CD4-positive, CD25-positive, alpha-beta regulatory T cell (primary cell): ENCODE measurements at places on chromosomes 11 and 22. TPM values are rescaled to one million over a fixed set of nuclear protein-coding genes. Genes with fewer than 3 reads are reported as not detected.

DNA sequence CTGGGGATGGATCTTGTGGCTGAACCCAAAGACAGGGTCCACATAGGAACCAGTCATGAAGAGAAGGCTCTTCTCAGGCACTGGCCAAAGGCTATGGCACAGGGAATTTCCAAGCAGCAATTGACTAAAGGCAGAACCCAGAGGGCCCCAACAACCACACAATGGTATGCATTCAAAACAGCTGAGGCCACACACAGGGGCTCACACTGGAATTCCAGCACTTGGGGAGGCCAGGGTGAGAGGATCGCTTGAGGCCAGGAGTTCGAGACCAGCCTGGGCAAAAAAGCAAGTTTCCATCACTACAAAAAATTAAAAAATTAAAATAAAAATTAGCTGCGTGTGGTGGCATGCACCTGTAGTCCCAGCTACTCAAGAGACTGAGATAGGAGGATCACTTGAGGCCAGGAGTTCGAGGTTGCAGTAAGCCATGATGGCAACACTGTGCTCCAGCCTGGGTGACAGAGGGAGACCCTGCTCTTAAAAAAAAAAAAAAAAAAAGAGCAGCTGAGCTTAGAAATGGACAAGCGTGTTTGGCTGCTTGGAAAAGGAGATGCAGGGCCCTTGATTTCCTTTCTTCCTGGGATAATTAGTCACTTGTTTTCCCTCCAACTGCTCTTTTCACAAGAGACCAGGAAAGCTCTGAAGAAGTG lies 44.6 kb downstream of the MYH9 start:
- peak overlapping the region; percentile 60 for H3K27ac ChIP-seq
- peaks cover 85% of the 10 kb centered on the region for H3K36me3 ChIP-seq

DNA sequence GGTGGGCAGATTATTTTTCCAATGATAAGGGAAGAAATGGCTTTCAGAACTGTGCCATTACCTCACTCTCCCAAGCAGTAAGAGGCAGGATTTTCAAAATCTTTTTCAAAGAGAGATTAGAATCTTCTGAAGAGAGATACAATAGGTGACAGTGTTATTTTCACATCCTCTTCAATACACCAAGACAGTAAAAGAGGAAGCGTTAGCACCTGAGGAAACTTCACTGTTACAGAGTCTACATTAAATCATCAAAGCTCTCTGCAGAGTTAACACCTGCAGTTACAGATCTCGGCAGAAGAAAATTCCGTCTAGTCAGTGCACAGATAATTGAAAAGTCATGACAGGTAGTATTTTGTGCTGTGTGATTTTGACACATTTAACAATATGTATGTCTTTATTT lies 144.9 kb downstream of the PGR start:
- H3K36me3 ChIP-seq: no peaks in the 10 kb centered on the region
- no peaks in the 10 kb centered on the region for H3K4me1 ChIP-seq
- no peaks in the 10 kb centered on the region for H3K27me3 ChIP-seq
- no peak overlapping the region for H3K4me3 ChIP-seq
- DNase-seq: no peak
- no peak overlapping the region for H3K27ac ChIP-seq

DNA sequence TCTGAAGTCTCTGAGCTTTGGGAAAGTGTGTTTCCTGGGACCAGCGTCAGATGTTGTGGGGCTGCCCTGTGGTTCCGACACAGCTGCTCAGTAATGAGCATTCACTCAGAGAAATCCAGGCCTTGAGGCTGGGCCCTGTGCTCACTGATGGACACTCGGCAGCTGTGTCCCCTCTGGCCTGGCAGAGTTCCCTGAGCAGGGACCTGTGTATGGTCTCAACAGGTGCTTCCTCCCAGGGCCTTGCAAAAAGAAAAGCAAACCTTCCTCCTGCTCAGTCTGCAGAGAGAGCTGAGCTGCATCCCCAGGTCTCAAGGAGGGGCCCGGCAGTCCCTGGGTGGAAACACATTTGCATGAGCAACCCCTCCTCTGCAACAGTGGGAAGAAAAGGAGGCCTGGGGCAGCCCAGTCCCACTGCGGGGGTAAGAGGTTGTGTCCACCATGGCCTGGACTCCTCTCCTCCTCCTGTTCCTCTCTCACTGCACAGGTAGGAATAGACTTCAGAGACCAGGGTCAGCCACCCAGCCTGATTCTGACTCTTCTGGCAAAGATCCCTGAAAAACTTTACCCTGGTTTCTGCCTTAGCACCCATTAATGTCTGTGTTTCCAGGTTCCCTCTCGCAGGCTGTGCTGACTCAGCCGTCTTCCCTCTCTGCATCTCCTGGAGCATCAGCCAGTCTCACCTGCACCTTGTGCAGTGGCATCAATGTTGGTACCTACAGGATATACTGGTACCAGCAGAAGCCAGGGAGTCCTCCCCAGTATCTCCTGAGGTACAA lies 131.2 kb downstream of the VPREB1 start:
- no peak overlapping the region for H3K4me3 ChIP-seq
- no peak for DNase-seq
- H3K27me3 ChIP-seq: peaks cover 12% of the 10 kb centered on the region
- H3K27ac ChIP-seq: no peak overlapping the region
- no peaks in the 10 kb centered on the region for H3K4me1 ChIP-seq

DNA sequence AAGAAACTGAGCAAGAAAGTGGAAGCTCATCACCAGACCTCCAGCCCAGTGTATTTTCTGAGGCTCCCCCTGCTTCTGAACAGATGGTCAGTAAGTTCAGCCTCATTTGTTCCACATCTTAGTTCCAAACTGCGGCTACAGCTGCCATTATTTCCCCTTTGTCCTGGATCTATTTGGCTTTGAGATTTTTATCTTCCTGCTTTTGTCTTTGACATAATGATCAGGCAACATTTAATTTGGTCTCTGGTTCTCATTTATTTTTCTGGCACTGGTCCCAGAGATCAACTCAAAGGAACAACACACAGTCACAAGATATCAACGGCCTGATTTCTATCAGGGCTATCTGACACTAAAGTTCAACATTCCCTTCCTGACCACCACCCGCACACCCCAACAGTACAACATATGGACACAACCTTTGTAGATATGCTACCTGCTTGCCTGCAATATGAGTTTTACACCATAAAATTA lies 137.5 kb downstream of the FAM76B start:
- no peaks in the 10 kb centered on the region for H3K4me1 ChIP-seq
- no peak overlapping the region for H3K4me3 ChIP-seq
- no peak for DNase-seq
- no peaks in the 10 kb centered on the region for H3K27me3 ChIP-seq
- no peaks in the 10 kb centered on the region for H3K36me3 ChIP-seq

GRCh38 chr22:36469094-36469710 lies 12.2 kb downstream of the TXN2 start:
- no peak for DNase-seq
- no peak overlapping the region for H3K4me3 ChIP-seq
- peaks cover 15% of the 10 kb centered on the region for H3K36me3 ChIP-seq
- H3K4me1 ChIP-seq: peaks cover 16% of the 10 kb centered on the region

DNA sequence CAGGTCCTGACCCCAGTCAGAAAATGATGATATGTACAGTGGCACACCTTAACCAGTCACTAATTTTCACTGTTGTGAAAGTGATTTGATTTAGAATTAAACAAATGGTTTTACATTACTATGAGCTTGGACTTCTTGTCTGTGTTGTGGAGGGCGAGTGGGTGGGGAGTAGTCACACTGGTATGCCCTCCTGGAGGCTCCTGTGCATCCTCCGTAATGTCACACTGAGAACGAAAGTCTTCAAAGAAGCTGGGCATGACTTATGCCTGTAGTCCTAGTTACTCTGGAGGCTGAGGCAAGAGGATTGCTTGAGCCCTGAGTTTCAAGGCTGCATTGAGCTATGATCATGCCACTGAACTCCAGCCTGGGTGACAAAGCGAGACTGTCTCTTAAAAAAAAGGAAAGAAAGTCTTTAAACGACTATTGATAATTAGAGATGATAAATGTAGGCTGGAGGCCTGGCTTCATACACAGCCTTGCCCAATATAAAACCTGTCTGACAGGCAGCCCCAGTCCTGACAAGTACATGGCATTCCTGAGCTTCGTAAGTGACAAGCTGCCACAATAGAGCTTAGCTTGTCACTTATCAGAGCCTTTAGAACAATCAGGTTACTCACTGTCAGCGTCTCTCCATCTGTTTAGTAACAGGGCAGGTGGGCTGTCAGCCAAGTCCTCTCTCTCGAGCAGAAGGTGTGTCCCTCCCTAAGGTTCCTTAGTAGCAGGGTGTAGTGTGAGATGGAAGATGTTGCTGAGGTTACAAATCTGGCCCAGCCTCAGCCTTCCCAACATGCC lies 5.0 kb upstream of the LIMK2 start:
- peaks cover 12% of the 10 kb centered on the region for H3K36me3 ChIP-seq
- H3K4me3 ChIP-seq: no peak overlapping the region
- no peak overlapping the region for H3K27ac ChIP-seq

GRCh38 chr11:9639985-9640384 lies 23.9 kb upstream of the SWAP70 start:
- H3K27ac ChIP-seq: no peak overlapping the region
- no peaks in the 10 kb centered on the region for H3K36me3 ChIP-seq
- H3K4me1 ChIP-seq: no peaks in the 10 kb centered on the region
- DNase-seq: no peak
- H3K4me3 ChIP-seq: no peak overlapping the region
- H3K27me3 ChIP-seq: no peaks in the 10 kb centered on the region

The KRTAP5-1 gene
- not detected for total RNA-seq

DNA sequence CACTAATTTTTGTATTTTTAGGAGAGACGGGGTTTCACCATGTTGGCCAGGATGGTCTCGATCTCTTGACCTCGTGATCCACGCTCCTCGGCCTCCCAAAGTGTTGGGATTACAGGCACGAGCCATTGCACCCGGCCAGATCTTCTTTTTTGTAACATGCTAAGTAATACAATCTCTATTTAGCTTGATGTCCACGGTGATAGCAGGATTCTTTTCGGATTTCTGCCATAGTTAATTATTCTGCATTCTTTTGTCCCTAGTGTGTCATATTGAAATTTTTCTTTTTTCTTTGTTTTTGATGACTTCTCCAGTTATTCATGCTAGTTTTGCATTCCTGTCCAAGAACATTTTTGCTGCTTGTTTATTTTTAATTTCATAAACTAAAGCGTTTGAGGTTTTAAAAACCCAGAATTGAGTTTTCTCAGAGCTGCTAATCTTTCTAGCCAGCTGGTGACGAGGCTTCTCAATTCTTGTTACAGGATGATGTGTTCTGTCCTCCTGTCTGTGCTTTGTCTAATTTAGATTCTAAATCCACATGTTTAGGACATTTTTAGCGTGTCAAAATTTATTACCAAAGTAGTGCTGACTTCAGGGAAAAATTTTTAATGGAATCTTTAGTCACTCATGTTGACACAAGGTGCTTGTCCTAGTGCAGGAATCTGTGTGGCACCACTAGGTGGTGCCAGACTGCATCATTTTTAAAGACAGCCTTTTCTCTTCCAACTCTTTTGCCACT lies 21.8 kb downstream of the NF2 start:
- H3K27me3 ChIP-seq: no peaks in the 10 kb centered on the region
- DNase-seq: peak; percentile 13
- H3K4me3 ChIP-seq: peak overlapping the region; percentile 15
- no peak overlapping the region for H3K27ac ChIP-seq

GRCh38 chr11:31764261-31764660 lies 46.9 kb downstream of the PAX6 start:
- no peak overlapping the region for H3K4me3 ChIP-seq
- H3K36me3 ChIP-seq: no peaks in the 10 kb centered on the region
- no peak overlapping the region for H3K27ac ChIP-seq
- DNase-seq: no peak

- DNase-seq: no peak
- no peak overlapping the region for H3K27ac ChIP-seq
- H3K27me3 ChIP-seq: no peaks in the 10 kb centered on the region
- H3K36me3 ChIP-seq: no peaks in the 10 kb centered on the region
These were observed 4.4 kb downstream of the ASCL2 start for GRCh38 chr11:2265854-2266585.

DNA sequence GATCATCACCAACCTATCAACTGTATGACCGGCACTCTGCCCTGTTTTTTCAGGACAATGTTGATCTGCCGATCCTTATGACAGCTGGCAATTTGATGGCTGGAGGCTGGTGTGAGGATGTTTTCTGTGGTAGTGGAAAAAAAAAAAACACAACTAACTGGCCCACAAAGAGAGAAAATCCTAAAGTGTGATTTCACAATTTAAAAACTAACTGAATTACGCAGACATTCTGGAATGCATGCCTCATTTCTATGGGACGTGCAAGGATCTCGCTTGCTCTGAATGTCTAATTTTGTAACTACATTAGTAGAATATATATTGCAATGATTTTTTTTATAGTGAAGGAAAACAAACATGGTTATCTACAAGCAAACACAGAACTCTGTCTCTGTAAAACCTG lies 590.5 kb downstream of the ETS1 start:
- no peak overlapping the region for H3K4me3 ChIP-seq
- H3K36me3 ChIP-seq: no peaks in the 10 kb centered on the region
- H3K27me3 ChIP-seq: peaks cover 10% of the 10 kb centered on the region
- no peaks in the 10 kb centered on the region for H3K4me1 ChIP-seq

GRCh38 chr11:113567097-113567496 lies 91.9 kb upstream of the DRD2 start:
- no peak overlapping the region for H3K27ac ChIP-seq
- DNase-seq: no peak
- H3K4me3 ChIP-seq: no peak overlapping the region
- H3K27me3 ChIP-seq: no peaks in the 10 kb centered on the region

GRCh38 chr11:112249871-112250610 lies 10.6 kb downstream of the PLET1 start:
- H3K36me3 ChIP-seq: no peaks in the 10 kb centered on the region
- H3K4me3 ChIP-seq: no peak overlapping the region
- no peak for DNase-seq
- H3K27ac ChIP-seq: no peak overlapping the region
- H3K27me3 ChIP-seq: no peaks in the 10 kb centered on the region

DNA sequence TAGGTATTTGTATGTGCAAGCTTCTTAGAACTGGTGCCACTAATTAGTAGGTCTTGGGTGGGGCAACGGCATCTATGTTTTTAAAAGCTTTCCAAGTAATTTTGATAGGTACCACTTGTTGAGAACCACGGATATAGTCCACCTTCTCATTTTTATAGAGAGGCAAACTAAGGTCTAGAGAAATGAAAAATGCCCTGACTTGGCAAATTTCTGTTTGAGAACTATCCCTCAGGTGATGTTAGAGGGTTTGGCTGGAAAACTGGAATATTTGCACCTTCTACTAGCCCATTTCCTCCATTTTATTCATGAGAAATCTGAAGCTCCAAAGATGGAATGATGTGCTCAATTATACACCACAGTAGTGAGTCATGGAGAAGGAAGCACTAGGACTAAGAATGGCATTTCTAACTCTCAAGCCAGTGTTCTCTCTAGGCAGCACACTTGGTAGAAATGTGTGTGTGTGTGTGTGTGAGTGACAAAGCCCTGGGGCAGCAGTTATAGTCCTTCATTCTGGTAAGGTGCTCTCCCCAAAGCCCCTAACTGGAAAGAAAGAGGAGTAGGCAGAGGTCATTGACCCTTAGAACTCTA lies 1.8 kb upstream of the TMEM86A start:
- peaks cover 8% of the 10 kb centered on the region for H3K4me1 ChIP-seq
- H3K36me3 ChIP-seq: no peaks in the 10 kb centered on the region
- no peak for DNase-seq
- no peak overlapping the region for H3K27ac ChIP-seq

GRCh38 chr11:29231586-29231985 lies 785.2 kb downstream of the KCNA4 start:
- no peaks in the 10 kb centered on the region for H3K36me3 ChIP-seq
- DNase-seq: no peak
- H3K27me3 ChIP-seq: no peaks in the 10 kb centered on the region
- no peak overlapping the region for H3K4me3 ChIP-seq
- H3K27ac ChIP-seq: no peak overlapping the region

The PRAME gene
- total RNA-seq: not detected

GRCh38 chr11:91247009-91247735 lies 977.4 kb upstream of the FAT3 start:
- no peaks in the 10 kb centered on the region for H3K36me3 ChIP-seq
- H3K4me1 ChIP-seq: no peaks in the 10 kb centered on the region
- H3K27me3 ChIP-seq: no peaks in the 10 kb centered on the region
- H3K27ac ChIP-seq: no peak overlapping the region

The FEN1 gene
- total RNA-seq: 13.2 TPM

The MYO7A gene
- total RNA-seq: 0.84 TPM

The SPCS2 gene
- total RNA-seq: 73.2 TPM
